Right cardiac atrium (tissue), 5 donors: ENCODE measurements at places on chromosomes 13 and 19. TPM values are rescaled to one million over a fixed set of nuclear protein-coding genes. Genes with fewer than 3 reads are reported as not detected.
A peak's percentile ranks its signal among the peaks of the same experiment; 100 is the strongest.

- DNase-seq: no peak
Measured at GRCh38 chr13:65353951-65354350, 1876.2 kb downstream of the PCDH9 start.

SIGLECL1 gene
- not detected for total RNA-seq

DNA sequence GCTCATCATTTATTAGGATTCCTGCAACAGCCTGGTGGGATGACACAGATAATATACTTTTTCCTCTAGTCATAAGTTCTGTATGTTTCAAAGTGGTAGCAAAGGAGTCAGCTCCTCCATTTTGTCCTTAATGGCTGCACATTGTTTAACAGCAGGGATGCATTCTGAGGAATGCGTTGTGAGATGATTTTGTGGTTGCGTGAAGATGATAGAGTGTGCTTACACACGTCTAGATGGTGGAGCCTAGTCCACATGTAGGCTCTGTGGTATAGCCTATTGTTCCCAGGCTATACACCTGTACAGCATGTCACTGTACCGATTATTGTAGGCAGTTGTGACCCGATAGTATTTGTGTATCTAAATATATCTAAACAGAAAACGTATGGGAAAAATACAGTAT, 4.6 kb downstream of the SMARCA4 start:
- DNase-seq: no peak

POU2F2 gene
- total RNA-seq: 1.6 TPM

DNA sequence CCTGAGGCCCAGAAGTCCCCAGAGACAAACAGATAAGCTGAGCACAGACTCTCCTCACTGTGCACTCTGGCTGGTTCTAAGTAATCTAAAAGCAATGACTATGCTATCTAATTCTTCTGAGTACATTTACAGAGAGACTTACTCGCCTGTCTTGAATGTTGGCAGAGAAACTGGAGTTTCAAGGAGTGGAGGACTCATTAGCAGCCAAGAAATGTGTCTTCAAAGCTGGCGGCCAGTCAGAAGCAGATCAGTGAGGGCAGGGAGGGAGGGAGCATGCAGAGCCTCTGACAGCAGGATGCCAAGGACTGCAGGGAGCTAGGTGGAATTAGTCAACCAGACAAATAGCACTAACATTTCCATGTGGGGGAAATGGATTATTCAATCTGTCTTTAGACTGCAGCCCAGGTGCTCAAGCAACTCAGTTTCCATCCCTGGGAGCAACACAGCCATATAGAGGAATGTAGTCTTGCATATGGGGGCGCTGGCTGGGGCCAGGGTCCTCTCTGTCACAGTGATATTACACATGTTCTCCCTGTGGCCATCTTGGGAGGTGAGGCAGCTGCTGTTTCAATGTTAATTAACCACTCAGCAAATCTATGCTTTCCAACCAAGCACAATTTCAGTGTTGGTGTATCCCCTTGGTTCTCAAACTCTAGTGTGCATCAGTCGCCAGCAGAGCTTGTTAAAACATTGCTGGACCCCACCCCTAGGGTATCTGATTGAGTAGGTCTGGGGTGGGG, 97.9 kb downstream of the CCNA1 start:
- no peak for DNase-seq

- peak; percentile 97 for DNase-seq
Measured at GRCh38 chr19:1252821-1253513, 4.6 kb downstream of the MIDN start.

DNA sequence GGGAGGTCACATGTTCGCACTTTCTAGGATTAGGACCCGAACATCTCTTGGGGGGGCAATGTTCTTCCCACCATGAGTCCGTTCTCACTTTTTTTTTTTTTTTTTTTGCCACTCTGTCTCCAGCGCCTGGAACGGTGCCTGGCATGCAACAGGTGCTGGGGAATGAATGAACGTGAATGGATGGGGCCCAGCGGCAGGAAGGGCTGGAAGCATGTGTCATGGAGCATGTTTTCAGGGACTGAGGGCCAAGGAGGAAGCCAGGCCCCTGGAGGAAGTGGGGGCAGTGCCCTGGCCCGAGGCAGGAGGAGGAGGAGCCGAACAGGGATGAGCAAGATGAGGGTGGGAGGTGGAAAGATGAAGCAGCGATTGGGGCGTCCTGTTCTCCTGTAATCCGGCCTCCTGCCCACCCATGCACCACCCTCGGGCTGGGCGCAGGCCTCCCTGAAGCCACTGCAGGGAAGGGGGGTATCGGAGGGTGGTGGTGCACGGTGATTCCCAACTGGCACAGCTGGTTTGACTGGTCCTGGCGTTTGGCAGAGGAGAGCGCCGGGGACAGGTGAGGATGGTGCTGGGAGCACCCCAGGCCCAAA, 8.8 kb upstream of the SULT2B1 start:
- no peak for DNase-seq

DNA sequence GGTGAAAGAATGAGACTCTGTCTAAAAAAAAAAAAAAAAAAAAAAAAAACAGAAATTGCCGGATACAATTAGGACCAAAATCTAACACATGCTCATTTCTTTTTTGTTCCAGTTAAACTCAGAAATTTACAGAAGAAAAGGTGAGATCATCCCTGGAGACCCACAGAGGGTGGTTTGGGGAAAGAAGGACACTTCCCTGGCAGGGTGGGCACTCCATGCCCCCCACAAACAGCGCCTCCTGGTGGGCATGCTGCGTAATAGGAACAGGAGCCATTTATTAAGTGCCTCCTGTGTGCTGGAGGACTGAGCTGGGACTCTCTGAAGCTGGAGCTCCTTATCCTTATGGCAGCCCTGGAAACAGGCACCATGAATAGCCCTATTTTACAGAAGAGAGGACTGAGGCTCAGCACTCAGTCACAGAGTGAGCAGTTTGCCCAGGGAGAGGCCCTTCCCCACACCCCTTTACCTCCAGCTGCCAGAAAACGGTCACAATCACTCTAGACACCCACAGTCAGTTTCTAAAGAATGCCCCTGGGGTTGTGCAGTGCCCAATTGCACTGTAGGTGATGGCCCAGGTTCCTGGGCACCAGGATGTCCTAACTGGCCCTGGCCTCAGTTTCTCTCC, 10.1 kb downstream of the C19orf38 start:
- no peak for DNase-seq

GRCh38 chr13:47798906-47799305, 202.2 kb downstream of the SUCLA2 start:
- no peak for DNase-seq

- DNase-seq: no peak
Measured at GRCh38 chr13:54845351-54845965, 1816.8 kb downstream of the OLFM4 start.

HSH2D gene
- 1.0 TPM for total RNA-seq

SPACA7 gene
- total RNA-seq: not detected

GRCh38 chr19:17842663-17843291, 5.0 kb downstream of the JAK3 start:
- DNase-seq: no peak

- DNase-seq: no peak
Measured at GRCh38 chr13:51978796-51979556, 32.3 kb downstream of the ATP7B start.

DNA sequence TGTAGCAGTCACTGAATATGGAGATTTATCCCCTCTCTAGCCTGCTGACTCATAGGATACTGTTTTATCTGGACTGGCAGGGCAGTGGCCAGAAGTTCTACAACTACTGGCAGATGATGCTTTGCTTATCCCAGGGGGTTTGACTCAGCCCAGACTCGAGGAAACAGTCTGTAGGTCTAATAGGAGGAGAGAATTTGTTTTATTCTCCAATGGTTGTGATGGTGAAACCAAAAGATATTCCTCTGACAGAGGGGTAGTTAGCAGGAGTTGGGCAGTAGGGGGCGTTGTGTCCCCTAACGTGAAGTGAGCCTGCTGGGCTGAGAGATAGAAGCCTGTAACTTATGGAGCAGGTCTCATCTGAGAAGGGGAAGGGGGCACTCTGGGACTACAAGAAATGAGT, 74.9 kb downstream of the WTIP start:
- DNase-seq: peak; percentile 52

- no peak for DNase-seq
Measured at GRCh38 chr19:5664515-5664914, 15.8 kb downstream of the MICOS13 start.

DNA sequence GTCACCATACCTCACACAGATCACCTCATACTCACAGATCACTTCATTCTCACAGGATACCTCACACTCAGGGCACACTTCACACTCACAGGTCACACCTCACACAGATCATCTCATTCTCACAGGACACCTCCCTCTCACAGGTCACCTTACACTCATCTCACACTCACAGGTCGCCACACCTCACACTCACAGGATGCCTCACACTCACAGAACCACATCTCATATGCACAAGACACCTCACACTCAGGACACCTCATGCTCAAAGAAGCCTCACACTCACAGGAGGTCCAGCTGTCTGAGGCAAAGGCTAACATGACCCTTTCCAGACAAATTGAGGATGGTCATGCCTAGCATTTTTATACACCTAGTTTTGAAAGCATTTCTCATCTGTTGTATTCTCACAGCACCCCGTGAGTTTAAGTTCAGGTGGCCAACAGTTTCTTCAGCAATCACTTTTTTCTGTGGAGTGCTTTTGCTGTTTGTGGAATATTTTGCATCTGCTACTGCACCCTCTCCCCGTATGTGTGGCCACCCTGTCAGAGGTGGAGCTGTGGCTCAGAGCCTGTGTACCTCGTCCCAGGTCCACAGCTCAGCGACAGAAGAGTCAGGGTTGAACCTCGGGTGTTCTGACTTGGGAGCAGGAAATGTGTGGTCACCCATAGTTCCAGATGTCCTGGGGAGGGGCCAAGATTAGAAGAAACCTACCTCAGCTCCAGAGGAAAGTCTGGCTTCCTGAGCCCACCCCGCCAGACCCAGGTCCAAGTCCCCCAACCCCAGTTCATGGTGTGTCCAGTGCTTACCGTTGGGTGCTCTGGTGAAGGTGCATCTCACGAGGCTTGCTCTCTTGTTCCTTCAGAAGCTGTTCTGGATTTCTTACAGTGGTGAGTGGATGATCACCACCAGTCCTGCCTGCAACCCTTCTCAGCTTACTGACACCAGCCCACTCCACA, 7.6 kb downstream of the F7 start:
- no peak for DNase-seq

DNA sequence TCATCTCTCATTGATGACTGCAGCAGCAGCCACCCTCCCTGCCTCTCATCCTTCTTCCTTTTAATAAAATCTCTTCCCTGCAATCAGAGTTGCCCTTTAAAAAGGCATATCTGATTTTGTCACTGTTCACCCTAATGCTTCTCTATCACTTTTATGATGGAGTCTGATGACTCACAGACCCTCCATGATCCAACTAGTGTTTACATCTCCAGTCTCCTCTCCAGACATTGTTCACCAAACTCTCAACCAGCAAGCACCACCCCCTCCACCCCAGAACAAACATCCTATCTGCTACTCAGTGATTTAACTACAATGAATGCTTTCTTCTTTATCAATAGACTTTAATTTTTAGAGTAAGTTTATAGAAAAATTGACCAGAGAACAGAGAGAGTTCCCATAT, 59.5 kb downstream of the TNFSF11 start:
- no peak for DNase-seq

- no peak for DNase-seq
Measured at GRCh38 chr19:32677657-32678056, 2.0 kb downstream of the RGS9BP start.

PALM3 gene
- 0.38 TPM for total RNA-seq

DNA sequence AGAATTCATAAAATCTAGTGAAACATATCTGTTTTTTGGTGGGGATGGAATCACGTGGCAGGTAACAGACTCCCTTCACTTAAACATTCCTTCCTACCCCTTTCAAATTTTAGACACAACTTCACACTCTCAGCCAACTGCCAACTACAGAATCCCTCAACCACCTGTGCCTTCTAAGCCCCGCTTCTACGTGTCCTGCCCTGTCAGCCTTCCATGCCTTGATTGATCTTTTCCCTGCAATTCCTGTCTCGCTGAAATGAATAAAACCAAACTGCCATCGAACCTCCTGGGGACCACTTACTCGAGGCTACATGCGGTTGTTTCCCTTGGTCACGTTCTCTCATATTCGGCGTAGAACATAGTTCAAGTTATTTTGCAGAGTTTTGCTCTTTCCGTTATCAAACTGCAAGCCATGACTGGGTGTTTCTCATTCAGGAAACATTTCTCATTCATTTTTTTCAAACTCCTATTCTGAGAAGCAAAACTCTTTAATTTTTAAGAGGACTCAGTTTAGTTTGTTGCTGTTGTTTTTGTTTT, 1.1 kb downstream of the ZNF625 start:
- no peak for DNase-seq

- peak; percentile 84 for DNase-seq
Measured at GRCh38 chr19:55116232-55116858, 1.1 kb downstream of the PPP1R12C start.

CIRBP gene
- total RNA-seq: 297 TPM

DIAPH3 gene
- total RNA-seq: 0.33 TPM

PBX4 gene
- total RNA-seq: not detected

DNA sequence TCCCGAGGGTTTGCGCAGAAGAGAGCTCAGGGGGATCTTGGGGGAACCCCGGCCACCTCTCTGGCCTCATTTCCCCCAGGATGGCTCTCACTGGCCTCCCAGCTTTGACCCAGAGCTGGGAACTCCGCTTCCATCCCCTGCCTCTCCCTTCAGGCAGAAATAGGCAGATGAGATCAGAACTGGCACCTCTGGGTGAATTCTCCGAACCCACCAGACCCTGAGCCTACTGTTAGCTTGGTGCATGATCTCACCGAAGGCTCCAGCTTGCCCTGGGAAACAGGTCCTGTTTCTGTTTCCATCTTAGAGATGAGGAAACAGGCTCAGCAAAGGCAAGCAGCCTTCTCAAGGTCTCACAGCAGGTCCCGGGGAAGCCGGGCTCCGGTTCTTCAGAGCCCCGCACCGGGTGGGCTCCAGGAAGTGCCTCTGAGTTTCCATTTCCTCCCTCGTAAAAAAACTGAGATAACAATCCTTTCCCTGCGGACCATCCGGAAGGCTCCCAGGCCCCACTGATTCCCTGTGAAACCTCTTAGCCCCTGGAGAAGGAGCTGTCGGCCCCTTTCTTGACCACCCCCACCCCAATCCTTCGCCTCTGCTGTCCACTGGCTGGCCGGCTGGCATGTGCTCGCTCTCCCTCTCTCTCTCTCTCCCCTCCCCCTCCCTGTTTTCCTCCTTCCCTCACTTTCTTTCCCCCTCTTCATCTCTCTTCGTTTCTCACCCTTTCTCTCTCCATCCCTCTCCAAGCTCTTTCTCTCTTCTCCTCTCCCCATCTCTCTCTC, 2.1 kb downstream of the NECTIN2 start:
- peak; percentile 76 for DNase-seq

ZNF723 gene
- not detected for total RNA-seq

DNA sequence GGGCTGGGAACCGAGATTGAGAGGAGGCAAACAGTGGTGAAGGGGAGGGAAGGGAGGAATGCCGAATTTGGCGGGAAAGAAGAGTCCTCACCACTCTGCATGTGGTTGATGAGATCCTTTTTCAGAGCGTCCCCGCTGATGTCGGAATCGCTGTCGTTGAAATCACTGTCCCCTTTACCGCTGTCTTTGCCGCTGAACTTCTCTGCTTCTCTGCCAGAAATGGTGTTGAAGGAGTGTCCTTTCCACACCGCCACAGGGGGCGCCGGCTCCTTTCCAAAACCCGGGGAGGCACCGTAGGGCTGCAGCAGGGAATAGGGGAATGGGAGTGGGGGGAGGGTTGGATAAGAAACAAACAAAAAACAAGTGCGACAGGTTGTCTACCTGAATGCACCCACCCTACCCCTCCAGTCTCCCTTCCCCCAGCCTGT, 3.1 kb downstream of the PCDH8 start:
- DNase-seq: no peak

- DNase-seq: peak; percentile 98
Measured at GRCh38 chr13:24160458-24161009, at the start of gene SPATA13. TSS of gene SPATA13 (plus strand) at chr13:24160720. CDS start at chr13:24222930, 62,210 bp downstream.

CDKN2D gene
- total RNA-seq: 7.4 TPM
